ENCODE measurements at places on chromosomes 16 and 17.

GRCh38 chr16:73172973-73173709 lies 125.2 kb upstream of the ZFHX3 start:
- DNase-seq: no peak

GRCh38 chr16:27226476-27226875 lies 23.1 kb downstream of the KDM8 start:
- no peak for DNase-seq

GRCh38 chr17:21530311-21530710 lies 154.2 kb downstream of the KCNJ12 start:
- no peak for DNase-seq

DNA sequence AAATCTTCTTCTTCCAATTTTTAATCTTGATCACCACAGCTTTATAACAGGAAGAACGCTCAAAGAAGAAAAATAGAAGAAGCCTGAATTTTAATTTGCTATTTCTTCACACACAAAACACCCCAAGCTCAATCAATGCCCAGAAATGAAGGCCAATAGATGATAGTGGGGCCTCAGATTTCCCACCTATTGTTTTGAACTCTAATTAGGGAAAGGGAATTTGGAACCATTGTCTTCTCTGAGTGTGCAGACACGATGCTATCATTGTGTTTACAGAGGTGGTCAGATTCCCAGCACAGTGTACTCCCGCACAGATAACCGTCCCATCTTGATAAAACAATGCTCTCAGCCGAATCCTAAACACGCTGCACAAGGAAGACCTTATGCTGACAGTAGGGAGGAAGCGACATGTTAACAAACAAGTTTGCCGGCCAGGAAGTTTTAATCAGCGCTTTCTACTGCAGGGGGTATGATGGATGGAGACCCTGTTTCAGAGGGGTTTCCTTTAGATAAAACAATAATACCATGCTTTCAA lies 684.7 kb downstream of the MAF start:
- no peak for DNase-seq

- no peak for DNase-seq
Measured at GRCh38 chr16:74291176-74291575, 5.4 kb upstream of the PSMD7 start.

GRCh38 chr17:7886227-7887037 lies 2.2 kb upstream of the CHD3 start:
- DNase-seq: no peak

- DNase-seq: no peak
Measured at GRCh38 chr17:5942687-5943086, 127.5 kb upstream of the WSCD1 start.

DNA sequence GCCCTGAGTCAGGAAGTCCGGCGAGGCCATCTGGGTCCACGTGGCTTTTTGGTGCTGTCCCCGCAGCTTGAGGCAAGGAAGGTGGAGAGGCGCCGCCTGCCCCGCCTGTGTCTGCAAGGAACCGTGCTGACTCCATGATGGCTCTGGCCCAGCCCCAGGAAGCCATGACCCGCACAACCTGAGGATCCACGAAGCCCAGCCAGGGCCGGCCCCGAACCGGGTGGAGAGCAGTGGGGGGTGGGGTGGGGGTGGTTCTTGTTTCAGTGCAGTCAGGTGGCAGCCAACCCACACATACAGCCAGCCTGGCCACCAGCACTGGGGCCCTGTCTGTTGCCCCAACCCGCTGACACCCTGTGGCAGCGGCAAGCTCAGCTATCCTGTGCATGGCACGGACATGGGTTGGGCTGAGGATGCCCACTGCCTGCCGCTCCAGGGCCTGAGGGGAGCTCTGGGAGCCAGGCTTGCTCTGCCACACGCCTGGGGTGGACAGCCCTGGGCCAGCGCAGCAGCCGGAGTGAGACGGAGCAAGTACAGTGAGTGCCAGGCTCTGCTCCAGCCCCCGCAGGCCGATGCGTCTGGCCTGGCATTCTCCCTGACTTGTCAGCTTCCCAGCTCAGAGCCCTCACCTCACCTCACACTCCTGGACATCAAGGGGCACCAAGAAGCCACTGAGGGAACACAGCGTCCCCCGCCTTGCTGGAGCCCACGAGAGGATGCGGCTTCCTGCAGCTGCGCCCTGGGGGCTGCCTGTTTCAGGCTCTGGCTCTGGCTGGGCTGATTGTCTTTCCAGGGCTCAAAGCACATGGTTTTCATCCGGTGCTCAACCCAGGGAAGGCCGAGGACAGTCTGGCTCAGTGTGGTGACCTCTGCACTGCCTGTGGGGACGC lies 68.8 kb downstream of the LMF1 start:
- DNase-seq: no peak

DNA sequence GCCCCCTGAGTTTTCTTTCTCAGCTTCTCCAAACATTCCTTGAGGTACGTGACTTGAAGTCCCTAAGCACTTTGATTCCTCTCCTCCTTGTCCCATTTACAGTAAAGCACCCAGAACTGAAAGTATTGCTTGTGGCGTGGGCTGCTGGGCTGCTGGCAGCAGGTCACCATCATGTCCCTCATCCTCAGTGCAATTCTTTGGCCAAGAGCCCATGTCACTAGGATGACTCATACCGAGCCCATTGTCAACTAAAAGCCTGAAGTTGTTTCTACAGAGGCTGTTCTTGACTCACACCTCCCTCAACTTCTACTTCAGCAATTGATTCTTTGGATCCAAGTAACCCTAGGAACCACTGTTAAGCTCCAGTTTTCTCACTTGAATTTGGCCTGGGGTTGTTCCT lies 54.3 kb downstream of the KPNA2 start:
- DNase-seq: no peak

DNA sequence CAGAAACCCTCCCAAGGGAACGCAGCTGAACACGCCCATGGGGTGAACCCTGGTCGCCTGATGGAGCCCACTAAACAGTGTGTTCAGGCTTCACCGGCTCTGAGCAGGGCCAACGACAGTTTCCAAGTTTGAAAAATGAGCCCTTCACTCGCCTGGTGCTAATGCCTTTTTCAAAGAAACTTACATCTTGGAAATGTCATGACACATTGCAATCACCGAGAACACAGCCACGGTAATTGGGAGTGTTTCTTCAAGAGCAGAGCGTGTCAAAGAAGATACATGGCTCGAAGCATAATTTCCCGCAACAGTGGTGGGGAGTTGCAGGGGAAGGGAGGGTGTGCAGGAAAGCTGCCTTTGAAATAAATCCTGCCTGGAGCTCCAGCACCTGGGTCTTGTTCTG lies 463.2 kb downstream of the TMEM114 start:
- no peak for DNase-seq

- DNase-seq: no peak
Measured at GRCh38 chr16:73317321-73317857, 269.5 kb upstream of the ZFHX3 start.

DNA sequence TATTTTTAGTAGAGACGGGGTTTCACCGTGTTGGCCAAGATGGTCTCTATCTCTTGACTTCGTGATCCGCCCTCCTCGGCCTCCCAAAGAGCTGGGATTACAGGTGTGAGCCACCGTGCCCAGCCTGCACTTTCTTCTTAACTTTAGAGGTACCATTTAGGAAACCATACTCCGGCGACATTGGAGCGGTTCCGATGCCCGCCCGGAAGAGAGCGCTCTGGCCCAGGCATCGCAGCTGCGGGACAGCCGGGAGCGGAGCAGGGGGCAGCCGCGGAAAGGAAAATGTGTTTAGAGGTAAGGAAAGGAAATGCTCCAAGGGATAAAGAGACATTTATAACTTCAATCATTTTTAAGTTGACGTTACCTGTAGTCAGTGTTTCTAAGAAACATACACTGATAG lies 6.0 kb upstream of the HS3ST3B1 start:
- DNase-seq: no peak

DNA sequence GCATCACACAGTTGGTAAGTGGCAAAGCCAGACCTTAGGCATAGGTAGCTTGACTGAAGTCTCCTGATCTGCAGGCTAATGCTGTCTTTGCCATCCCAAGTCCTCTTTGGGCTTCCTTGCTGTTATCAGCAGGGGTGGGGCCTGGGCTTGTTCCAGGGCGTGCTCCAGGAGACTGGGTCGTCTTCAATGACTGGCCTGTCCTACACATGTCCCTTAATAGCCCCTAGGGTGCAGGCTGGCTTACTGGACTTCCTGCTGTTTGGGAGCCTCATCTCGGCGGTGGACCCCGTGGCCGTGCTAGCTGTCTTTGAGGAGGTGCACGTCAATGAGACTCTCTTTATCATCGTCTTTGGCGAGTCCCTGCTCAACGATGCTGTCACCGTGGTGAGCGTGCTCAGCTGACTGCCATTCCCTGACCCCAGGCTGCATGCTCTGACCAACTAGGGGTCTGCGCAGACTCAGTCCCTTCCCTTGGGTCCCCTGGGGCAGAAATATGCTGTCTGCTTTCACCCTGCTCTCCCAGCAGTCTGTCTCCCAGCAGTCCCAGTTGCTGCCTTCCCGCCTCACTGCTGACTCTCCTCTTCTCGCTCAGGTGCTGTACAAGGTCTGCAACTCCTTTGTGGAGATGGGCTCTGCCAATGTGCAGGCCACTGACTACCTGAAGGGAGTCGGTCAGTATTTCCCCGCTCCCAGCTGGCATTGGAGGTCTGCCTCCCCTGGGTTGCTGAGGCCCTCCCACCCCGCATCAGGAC lies 6.2 kb downstream of the SLC9A5 start:
- no peak for DNase-seq

DNA sequence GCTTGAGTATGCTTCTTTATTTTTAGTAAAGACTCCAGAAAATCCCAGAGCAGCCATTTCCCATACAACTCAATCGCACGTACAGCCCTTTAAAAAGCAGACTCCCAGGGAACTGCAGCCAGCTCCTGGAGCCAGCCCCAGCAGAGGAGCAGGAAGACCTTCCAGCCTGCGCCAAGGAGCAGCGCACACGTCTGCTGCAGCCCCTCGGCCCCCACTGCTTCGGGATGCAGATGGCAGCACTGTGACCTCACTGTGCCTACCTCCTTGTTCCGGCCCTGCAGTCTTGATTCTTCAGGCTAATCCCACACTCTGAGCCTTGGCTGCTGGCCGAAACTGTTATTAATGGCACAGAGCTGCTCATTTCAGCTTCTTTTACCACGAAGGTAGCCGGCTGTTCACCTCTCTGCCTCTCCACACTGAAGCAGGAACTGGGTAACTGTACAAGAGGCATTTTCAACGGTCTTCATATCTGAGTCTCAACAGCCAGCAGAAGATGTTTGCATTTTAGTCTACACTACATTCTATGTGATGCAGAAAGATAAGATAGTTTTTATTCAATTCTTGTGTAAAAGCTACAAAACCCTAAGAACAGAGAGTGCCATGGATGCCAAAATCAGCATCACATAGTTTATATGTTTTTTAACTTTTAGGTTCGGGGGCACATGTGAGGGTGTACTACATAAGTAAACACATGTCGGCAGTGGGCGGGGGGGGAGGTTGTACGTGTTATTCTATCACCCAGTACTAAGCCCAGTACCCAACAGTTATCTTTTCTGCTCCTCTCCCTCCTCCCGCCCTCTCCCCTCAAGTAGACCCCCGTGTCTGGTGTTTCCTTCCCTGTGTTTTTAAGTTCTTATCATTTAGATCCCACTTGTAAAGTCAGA lies 130.9 kb downstream of the ANKRD11 start:
- no peak for DNase-seq

- no peak for DNase-seq
Measured at GRCh38 chr16:70653809-70654771, 7.7 kb downstream of the IL34 start.
